ENCODE measurements at places on chromosomes 1 and 21. TPM values are rescaled to one million over a fixed set of nuclear protein-coding genes. Genes with fewer than 3 reads are reported as not detected.

- DNase-seq = no peak
Observed at GRCh38 chr1:200971428-200971903, 52.0 kb downstream of the KIF21B start.

GRCh38 chr21:31967334-31967733 is 94.5 kb downstream of the HUNK start:
- DNase-seq = no peak

DNA sequence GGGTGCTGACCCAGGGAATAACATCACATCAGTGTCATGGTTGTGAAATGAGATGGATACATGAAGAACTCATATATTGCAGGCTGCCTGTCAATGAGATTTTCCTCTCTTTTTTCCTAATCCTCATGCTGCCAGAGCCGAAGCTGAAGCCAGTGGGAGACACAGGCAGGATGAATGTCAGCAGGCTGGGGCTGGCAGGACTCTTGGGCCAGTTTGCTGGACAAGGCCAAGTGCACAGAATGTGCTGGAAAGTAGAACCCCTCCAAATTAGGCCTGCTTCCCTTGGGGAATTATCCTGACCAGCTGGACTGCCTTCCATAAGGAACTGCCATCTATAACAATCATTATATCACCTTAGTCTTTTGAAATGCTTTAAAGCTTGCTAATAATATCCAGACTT is 31.4 kb downstream of the SLC44A3 start:
- DNase-seq = no peak

DNA sequence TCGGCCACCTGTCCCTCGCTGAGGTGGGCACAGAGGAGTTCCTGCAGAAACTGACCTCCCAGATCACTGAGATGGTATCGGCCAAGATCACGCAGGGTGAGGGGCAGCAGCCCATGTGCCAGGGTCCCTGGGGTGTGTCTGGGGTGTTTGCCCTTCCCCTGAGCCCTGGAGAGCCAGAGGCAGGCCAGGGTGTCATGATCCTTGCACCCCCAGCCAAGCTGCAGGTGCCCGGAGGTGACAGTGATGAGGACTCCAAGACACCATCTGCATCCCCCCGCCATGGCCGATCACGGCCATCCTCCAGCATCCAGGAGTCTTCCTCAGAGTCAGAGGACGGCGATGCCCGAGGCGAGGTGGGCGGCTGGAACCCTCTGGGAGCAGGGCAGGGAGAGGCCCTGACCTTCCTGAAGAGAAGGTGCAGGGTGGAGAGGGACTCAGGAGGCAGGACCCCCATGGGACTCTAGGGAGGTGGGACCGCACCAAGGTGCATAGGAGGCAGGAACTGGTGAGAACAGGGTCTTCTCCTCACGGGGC is 69.5 kb downstream of the TRIM11 start:
- DNase-seq = no peak

DNA sequence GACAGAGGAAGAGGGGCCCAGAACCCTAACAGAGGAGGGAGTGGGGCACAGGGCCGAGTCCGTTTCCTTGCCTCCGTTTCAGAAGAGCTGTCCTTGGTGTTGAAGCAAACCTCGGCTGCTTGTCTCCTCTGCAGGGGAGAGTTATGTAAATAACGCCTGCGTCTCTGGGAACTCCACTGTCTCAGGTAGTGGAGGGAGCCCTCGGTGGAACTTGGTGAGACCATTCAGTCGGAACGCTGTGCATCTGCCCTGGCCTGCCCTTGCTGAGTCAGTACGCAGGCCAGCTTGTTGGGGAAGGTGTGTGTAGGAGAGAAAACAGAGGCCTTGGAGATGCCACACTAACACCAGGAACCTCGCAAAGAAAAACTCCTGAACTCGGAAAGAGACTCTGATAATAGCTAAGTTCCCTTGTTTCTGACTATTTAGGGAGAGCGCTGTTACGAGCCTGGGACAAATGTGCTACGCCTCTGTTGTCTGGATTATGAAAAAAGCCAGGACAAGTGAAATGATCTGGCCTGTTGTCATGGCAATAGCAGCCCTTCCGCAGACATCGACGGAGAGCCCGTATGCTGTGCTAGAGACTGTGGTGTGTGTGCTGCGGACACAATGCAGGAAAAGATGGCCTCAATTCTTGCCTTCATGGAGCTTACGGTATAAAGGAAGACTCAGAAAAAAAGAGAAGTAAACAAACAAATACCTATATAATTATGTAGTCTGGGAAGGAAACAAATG is 94.6 kb upstream of the AKT3 start:
- DNase-seq = no peak

DNA sequence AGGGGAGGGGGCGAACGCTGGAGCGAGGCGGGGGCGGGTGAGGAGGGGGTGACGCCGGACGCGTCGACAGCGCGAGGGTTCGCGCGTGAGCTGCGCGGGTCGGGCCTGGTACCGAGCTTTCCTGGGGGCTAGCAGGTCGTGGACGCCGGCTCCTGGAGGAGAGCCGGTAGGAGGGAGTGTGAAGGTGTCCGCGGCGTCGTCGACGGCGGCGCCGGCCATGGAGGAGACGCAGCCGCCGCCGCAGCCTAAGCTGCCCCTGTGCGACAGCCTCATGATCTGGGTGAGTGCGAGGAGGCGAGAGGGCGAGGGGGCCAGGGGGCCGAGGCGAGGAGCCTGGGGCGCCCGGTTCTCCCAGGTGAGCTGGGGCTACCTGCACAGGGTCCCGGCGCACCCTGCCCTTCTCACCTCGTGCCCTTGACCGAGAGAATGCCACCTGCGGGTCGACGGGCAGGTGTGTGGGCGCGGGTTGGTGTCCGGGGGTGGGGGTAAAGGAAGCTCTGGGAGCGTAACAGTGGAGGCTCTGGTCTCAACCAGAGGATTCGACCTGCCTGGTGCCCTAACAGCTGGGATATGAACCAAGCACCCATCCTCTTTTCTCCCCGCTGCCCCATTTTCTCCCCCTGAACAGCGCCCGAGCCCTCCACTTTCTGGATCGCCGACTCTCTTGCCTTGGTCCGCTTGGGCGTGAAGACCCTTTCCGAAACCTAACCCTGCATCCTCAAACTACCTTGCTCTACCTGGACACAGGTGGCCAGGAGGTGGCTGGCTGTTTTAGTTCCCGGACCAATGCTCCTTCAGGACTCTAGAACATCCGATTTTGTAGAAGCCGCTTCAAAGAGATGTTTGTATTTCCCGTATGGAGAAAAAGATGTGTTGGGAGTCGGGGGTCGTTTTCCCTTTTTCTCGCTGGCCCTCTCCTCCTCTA is at the start of gene HOOK1:
Gene HOOK1 (plus strand): TSS at position 49 of the 925 bp plus-strand sequence. CDS start 169 bp downstream, at position 218.
- no peak for DNase-seq

DNA sequence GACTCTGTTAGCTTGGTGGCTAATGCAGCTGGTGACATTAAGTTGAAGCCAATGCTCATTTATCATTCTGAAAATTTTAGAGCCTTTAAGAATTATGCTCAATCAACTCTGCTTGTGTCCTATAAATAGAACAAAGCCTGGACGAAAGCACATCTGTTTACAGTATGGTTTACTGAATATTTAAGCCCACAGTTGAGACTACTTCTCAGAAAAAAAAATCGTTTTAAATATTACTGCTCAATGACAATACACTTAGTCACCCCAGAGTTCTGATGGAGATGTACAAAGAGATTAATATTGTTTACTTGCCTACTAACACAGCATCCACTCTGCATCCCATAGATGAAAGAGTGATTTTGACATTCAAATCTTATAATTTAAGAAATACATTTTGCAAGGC is 79.6 kb downstream of the NEGR1 start:
- DNase-seq = no peak

- DNase-seq = no peak
Observed at GRCh38 chr1:7229186-7229585, 443.9 kb downstream of the CAMTA1 start.

- no peak for DNase-seq
Observed at GRCh38 chr1:79448426-79448825, 441.9 kb upstream of the ADGRL4 start.

DNA sequence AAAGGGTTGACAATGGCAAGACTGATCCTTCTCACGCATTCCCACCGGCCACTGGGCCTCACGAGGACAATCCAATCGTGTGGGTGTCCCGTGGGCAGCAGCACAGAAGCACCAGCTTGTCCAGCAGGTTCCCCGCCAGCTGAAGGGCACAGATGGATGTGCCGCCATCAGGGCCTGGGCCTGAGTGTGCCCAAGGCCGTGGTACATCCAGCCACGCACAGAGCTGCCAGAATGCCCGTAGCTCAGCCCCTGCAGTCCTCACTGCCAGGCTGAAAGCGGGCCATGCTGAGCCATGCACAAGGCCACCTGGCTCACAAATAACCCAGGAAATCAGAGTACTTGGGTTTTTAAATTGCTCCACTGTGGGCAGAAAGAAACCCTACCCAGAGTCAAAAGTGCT is 7.0 kb downstream of the NPHP4 start:
- DNase-seq = no peak

- DNase-seq = peak; percentile 13
Observed at GRCh38 chr1:24558902-24559791, 3.3 kb downstream of the NCMAP start.

DNA sequence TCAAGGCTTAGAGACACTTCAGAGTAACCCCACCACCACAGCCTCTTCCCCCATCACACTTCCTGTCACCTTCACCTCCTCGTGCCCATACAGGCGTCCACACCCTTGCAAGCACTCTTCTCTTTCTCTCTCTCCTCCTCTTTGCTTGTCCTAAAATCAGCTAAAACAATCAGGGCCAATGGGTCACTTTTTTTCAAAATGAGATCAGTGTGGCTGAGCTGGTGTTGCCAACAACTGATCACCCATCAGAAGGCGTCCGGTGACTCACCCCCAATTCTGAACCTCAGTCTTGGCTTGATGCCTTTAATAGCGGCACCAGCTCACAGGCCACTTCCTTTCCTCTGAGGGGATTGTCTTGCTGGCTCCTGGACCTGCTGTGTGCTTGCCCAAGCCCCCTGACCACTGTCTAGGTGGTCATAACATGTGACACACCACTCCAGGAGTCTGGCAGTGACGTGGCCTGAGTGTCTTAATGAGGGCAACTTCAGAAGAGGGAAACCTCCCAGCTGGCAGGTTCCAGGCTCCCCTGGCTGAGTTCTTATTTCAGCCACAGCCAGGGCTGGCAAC is 1.6 kb downstream of the DRAXIN start:
- no peak for DNase-seq

DNA sequence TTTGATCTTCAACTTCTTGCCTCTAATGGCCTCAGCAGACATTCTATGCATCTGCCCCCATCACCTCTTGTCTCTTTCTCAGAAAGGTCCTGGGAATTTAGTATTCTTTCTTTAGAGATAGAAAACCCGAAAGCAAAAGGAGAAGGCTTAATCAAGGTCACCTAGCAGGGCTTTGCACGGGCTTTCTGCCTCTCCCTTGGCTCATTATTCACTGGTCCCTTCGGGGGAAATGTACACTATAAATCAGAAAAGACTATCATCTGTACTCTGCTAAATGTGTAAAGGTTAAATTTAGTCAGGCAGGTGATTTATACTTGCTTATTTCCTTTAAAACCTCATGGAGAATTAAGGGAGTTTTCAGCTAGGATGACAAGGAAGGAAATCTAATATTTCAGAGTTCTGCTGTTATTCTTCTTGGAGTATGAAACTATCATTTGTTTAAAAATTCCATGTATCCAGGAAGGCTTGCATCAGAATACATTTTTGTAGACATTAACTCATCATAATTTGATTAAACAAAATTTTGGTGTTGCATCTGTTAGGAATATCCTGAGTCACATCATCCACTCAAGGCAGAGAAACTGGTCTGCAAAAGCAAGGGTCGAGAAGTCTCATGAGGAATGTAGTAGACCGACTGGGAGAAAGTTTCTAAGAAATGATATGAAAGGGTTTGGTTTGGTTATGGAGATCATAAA is 124.6 kb downstream of the GABPA start:
- no peak for DNase-seq

- no peak for DNase-seq
Observed at GRCh38 chr1:91697416-91697815, 188.5 kb downstream of the TGFBR3 start.

- DNase-seq = no peak
Observed at GRCh38 chr1:156693848-156694689, 11.3 kb downstream of the CRABP2 start.

OLFM3 gene
- 0.81 TPM for polyA plus RNA-seq

SELENBP1 gene
- 28.2 TPM for polyA plus RNA-seq

MMP23B gene
- 25.5 TPM for polyA plus RNA-seq

PPIAL4G gene
- polyA plus RNA-seq = not detected

ESPN gene
- 1.4 TPM for polyA plus RNA-seq

TPTE gene
- not detected for polyA plus RNA-seq

SDC3 gene
- polyA plus RNA-seq = 60.6 TPM

WNT4 gene
- 8.5 TPM for polyA plus RNA-seq

Data from muscle of arm (tissue), 14 donors.